Smooth muscle cell of the umbilical artery (primary cell): ENCODE measurements at places on chromosomes 11 and 22. TPM values are rescaled to one million over a fixed set of nuclear protein-coding genes. Genes with fewer than 3 reads are reported as not detected.

Gene PPP1R14B
- 175 and 215 TPM in 2 replicates for total RNA-seq

Gene KRTAP5-11
- total RNA-seq, result not detected in 2 replicates

Gene NXPE2
- 0.09 and 0.30 TPM in 2 replicates for total RNA-seq

Gene OR2D2
- 0.78 TPM in 1 of 2 replicates, not detected in the other for total RNA-seq

Gene CRACR2B
- 0.30 and 1.2 TPM in 2 replicates for total RNA-seq

Gene ST14
- total RNA-seq, result not detected in 2 replicates

Gene NFAM1
- under 0.01 and 0.09 TPM in 2 replicates for total RNA-seq

Gene LDLRAD3
- 3.3 and 3.6 TPM in 2 replicates for total RNA-seq
